ENCODE measurements at places on chromosomes 13 and 19. TPM values are rescaled to one million over a fixed set of nuclear protein-coding genes. Genes with fewer than 3 reads are reported as not detected.

DNA sequence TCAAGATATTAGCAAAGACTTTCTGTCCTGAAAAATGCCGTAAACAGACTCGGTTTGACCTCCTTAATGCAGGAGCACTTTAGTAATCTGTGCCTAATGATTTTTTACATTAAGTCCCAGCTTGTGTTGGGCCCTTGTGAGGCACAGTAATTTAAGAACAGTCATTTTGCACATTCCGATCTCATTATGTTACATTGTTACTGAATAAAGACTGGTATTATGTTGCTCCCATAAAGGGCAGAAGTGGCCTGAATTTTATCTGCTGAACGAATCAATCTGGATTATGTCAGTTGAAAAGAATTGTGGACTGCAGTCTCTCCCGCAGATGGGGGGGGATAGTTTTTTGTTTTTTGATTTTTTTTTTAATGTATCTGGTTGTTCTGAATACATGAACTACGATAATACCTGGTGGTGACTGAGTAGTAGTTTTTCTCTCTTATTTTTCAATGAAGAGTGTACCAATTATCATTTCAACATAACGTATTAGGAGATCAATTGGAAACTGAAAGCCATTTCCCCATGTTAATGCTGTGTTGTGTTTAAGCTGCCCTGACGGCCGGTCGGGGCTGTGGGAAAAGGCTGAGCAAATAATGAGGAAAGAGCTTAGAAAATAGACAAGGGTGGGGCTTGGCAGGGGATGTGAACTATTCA, 290.2 kb downstream of the ZNF536 start:
- no peak overlapping the region for H3K4me3 ChIP-seq
- peaks cover 33% of the 10 kb centered on the region for H3K27me3 ChIP-seq
- H3K36me3 ChIP-seq, result no peaks in the 10 kb centered on the region
- H3K27ac ChIP-seq, result no peak overlapping the region

DNA sequence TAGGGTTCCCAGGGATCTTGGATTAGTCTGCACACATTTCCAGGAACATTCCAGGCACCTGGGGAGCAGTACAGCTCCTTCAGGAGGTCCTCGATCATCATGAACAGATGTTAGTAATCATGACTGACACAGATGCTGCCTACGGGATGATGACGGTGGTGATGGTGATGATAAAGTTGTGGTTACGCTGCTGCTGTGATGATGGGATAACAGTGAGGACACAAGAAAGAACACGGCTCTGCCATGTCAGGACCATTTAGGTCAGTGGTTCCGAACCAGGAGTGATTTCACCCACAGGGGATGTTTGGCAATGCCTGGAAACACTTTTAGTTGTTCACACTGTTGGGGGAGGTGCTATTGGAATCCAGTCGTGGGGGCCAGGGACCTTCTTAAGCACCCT, 1193.0 kb downstream of the UQCRFS1 start:
- no peaks in the 10 kb centered on the region for H3K36me3 ChIP-seq
- H3K4me3 ChIP-seq, result no peak overlapping the region
- DNase-seq, result no peak
- H3K27me3 ChIP-seq, result no peaks in the 10 kb centered on the region
- no peaks in the 10 kb centered on the region for H3K4me1 ChIP-seq

DNA sequence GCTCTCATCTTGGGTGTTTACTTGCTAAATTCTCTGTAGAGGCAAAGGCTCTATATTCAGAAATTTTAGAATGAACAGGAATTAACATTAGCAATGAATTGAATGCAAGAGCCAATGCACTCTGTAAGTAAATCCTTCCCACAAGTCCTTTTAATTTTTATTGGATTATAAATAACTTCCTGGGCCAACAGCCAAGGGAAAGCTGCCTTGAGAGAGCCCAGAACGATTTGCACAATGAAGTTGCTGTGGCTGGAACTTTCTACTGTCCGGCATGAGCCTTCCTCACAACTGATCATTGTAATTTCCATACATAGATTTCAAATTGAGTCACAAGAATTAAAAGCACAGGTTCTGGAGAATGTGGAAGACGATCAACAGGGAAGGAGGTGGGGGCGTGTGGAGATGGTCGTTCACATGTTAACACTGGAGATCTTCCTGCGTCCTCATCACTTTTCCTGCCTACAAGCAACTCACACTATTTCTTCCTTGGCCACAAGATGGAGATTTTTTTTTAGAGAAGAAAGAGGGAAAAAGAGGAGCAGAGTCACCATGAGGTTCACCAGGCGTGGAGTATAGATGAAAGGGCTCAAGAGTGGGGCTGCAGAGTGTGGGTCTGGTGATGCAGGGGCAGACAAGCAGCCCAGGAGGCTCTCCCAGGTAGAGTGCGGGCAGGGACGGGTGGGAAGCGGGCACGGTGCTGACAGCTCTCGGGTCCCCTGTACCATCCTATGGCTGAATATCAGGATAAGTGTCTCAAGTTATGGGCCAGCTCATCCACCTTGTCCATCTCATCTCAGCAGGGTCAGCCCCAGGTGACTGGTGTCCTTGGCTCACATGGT, 110.7 kb downstream of the SOX1 start:
- DNase-seq, result no peak
- H3K27me3 ChIP-seq, result no peaks in the 10 kb centered on the region
- no peak overlapping the region for H3K4me3 ChIP-seq
- H3K4me1 ChIP-seq, result no peaks in the 10 kb centered on the region

DNA sequence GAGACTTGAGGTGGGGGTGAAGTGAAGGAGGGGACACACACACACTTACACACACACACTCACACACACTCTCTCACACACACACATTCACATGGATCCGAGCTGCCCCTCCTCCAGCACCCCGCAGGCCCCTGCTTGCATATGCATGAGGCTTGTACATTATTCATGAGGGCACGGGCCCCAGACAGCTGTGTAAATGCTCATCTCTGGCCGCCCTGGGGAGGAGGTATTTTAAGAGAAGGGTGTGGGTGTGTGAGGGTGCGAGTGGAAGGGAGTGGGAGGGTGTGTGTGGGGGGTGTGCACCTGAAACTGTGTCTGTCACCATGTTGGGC, 2.4 kb downstream of the NCAN start:
- no peak for DNase-seq
- no peaks in the 10 kb centered on the region for H3K4me1 ChIP-seq
- H3K27me3 ChIP-seq, result peaks cover 65% of the 10 kb centered on the region
- no peaks in the 10 kb centered on the region for H3K36me3 ChIP-seq
- H3K27ac ChIP-seq, result no peak overlapping the region
- H3K4me3 ChIP-seq, result no peak overlapping the region

Gene RASIP1
- total RNA-seq, result 9.7 TPM

Gene RYR1
- 605 TPM for total RNA-seq

Gene NOP53
- total RNA-seq, result 153 TPM

GRCh38 chr13:50999641-51000040, 90.0 kb downstream of the RNASEH2B start:
- H3K4me1 ChIP-seq, result no peaks in the 10 kb centered on the region
- no peaks in the 10 kb centered on the region for H3K36me3 ChIP-seq
- H3K4me3 ChIP-seq, result no peak overlapping the region
- H3K27me3 ChIP-seq, result no peaks in the 10 kb centered on the region
- no peak for DNase-seq

All from psoas muscle (tissue), 8 donors.